NCI-H226 (cell line): ENCODE measurements at places on chromosomes 6 and 20.

DNA sequence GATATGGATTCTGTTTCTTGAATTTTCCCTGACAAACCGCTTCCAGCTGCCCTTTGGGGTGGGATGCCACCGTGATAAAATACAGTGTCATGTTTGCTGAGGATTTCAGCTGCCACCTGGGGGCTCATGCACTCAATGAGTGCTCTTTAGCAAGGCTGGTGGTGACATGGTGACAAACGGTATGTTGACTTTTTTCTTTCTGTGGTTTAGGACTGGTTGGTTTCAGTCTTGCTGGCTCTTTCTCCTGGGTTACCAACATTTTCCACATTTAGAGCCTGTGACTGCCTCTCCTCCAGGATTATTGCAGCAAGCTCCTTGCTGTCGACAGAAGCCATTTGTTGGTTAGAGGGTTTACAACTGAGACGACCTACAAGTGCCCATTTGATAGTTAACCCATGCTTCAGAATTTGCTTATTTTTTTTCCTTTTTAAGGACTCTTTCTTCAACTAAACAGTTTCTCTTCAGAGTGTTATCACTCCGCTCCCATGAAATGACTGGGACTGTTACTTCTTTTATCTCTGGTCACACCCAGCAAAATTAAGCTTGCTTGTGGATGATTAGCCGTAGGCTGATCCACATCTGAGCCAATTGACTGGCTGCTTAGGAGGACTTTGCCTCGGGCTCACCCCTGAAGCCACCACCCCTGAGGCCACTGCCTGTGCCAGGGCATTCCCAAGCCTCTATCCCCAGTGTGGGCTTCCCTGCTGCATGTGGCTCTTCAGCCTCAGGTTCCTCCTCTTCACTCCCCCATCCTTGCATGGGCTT, 48.4 kb upstream of the CDYL start:
- DNase-seq: no peak

- no peak for DNase-seq
Measured at GRCh38 chr20:54086507-54087039, 16.2 kb upstream of the BCAS1 start.

DNA sequence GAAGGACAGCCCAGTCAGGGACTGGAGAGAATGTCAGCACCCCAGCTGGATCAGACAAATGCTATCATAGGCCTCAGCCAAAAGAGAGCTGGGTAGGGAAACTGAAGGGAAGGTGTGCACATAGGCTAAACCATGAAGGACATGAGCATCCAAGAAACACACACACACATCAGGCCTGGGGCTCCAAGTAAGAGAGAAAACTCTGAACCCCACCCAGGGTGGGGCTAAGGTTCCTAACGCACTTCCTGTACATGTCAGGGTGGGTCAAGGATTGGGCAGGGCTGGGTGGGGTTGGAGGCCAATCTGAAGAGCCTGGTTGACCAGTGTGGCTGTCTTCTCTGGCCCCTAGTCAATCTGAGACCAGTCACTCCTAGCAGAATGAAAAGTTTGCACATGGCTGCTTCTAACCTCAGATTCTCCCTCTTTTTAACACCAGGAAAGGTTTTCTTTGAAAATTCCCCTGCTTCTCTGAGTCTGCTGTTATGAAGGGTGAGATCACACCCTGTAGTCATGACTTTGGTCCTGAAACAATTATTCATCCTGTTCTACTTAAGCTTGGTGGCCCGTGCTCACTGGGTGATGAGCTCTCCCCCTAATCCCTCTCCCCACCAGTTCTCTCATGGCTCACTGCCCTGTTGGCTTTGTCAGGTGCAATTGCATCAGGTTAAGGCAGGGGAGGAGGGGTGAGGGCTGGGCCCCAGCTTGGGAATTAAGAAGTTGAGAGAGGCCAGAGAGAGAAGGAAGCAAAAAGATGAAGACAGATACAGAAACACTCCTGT, 88.4 kb downstream of the MAFB start:
- DNase-seq: no peak

DNA sequence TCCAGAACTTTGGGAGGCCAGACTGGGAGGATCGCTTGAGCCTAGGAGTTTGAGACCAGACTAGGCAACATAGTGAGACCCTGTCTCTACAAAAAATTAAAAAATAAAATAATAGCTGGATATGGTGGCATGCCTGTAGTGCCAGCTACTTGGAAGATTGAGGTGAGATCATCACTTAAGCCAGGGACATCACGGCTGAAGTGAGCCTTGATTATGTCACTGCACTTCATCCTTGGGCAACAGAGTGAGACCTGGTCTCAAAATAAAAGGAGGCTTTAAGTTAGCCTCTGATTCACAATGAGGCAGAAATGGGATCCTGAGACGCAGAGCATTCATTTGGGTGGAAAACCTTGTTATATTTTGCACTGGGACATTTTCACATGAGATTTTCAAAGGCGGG, 57.0 kb downstream of the TULP4 start:
- DNase-seq: no peak

DNA sequence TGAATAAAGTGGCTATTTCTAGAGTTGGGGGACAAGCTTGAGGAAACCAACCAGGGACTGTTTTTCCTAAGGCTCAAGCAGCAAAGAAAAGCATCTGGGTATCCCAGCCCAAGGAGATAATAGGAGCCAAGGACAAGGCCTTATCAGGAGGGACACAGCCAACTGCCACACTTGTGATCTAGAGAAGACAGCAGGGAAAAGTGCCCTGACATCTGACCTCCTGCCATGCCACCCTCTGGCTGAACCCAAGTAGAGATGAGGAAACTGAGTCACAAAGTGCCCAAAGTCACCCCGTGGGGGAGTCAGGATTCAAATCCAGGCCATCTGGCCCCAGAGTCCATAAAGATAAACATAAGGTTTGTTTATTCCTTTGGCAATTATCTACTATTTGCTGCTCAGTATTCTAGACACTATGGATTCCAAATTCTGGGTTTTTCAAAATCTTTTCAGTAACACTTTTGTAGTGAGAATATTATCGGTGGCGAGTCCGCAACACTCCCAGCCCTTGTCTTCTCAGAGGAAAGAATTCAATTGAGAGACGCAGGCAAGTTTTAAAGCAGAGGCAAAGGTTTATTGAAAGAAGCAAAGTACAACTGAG, 3.5 kb upstream of the LBP start:
- DNase-seq: no peak

DNA sequence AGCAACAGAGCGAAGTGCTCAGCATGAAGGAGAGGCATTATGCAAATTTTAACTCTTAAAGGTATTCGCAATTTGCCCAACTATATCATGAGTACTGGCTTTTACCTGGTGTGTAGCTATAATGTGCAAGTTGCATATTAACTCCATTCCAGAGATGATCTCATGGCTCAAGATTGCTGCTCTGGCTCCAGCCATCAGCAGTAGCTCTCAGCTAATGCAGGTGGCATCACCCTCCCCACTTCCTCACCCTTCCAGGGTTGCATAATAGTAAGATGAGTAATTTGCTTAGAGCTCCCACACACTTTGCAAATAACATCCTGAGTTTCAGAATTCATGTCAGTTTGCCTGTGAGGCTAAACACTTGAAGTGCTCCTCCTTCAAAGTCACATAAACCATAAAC, 15.9 kb upstream of the PCSK2 start:
- DNase-seq: no peak

DNA sequence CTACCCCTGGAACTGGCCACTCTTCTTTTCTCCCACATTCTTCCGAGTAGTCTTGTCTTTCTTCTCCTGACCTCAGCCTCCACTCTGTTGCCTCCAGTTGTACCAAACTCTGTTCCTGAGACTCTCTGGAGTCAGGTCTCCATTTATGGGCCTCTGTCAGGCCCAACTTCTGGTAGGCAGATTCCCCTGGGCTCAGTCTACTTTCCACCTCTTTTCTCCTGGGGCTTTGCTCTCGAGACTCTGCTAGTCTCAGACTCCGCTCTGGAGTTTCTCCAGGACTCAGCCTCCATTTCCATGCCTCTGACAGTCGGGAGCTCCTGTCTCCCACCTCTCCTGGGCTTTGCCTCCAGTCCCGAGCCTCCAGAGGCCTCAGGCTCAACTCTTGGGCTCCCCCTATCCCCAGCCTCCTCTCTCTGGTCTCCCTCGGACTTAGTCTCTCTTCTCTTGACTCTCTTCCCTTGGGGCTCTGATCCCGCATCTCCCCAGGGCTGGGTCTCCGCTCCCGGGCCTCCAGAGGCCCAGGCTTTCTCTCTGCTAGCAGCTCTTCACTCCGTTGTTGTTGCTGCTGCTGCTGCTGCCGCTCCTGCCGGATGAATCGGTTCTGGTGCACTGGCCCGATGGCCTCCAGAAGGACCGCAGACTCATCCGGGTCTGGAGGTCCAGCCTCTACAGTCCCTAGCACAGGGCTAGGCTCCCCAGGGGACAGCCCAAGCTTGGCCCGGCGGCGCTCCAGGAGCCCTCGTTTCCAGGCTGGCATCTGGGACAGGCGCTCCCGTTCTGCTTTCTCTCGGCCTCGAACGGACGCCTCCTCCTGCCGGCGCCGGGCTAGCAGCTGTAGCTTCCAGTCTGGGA, 1.1 kb downstream of the PPP1R18 start:
- DNase-seq: no peak

DNA sequence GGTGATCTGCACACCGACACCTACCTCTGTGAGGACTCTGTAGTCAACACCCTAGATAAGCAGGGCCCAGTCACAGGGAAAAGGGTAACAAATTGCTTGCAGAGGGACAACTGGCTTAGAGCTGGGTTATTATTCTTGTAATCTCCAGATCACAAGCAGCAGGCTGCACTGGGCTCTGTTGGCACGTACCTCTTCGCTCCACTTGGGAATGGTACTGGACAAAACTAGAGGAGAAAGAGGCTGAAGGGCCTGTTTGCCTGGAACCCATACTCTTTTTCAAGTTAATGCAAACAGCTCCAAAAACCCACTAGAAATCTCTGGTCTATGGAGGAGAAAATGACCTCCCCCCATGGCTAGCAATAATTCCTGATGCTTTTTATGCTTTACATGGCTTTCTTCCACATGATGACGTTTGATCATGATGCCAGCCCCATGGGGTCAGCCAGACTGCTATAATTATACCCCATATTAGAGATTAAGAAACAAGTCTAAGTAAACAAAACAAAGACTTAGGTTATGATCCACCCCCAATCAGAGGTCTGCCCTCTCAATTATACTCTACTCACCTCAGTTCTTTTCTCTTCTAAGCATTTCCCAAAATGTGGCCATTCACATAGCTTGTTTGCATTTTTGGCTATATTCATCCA, 190.0 kb downstream of the UNC5CL start:
- no peak for DNase-seq
